ENCODE measurements at places on chromosomes 11 and 22.

DNA sequence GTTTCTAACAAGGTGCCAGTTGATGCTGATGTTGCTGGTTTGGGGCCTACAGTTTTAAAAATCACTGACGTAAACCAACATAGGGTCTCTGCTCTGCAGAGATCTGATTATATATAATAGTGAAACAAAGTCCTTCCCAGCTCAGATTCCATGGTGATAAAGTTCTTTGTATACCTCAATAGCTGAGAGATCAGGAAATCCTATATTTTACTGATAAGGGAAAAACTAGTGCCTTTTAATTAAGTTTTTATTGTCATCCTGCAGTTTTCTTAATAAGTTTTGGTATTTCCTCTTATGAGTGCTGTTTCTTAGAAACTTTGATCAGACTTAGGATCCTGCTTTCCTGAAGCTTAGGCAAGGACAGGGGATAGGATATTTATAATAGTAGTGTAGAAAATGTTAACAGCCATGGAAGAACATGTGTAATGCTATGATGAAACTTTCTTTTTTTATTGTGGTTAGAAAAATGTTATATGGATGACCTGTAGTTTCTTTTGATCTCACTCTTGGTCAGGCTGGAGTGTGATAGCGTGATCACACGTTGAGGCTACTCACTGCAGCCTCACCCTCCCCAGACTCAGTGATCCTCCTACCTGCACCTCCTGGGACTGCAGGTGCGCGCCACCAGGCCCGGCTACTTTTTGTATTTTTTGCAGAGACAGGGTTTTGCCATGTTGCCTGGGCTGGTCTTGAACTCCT lies 14.1 kb downstream of the CAPRIN1 start:
- no peak for DNase-seq

DNA sequence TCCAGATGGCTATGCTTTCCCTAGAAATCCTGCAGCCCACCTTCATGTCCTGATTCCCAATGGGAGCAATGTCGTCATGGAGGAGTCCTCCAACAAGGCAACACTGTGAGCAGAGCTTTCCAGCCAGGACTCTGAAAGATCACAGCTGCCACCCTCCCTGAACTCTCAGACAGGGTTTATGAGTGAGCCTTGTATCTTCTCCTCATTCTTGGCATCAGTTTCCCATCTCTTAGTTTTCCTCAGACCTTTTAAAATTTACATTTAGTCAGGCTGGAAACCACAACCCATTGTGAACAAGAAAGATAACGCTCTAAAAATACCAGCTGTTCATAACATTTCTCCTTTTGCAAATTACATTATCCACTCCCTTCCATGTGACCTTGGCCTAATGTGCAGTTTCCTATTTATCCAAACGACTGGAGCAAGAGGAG lies 15.6 kb upstream of the LYVE1 start:
- DNase-seq = no peak

DNA sequence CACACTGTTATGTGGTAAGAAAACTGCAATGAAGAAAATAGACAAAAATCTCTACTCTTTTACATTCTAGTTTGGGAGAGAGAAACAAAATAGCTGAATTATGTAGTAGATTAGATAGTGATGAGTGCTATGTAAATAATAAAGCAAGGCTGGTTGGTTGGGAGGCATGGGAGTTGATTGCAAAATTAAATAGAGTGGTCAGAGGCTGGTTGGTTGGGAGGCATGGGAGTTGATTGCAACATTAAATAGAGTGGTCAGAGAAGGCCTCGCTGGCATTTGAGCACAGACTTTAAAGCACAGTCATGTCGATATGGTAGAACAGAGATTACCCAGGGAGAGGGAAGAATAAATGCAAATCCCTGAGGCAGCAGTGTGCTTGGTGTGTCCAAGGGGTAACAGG lies 22.4 kb downstream of the SIK2 start:
- no peak for DNase-seq

DNA sequence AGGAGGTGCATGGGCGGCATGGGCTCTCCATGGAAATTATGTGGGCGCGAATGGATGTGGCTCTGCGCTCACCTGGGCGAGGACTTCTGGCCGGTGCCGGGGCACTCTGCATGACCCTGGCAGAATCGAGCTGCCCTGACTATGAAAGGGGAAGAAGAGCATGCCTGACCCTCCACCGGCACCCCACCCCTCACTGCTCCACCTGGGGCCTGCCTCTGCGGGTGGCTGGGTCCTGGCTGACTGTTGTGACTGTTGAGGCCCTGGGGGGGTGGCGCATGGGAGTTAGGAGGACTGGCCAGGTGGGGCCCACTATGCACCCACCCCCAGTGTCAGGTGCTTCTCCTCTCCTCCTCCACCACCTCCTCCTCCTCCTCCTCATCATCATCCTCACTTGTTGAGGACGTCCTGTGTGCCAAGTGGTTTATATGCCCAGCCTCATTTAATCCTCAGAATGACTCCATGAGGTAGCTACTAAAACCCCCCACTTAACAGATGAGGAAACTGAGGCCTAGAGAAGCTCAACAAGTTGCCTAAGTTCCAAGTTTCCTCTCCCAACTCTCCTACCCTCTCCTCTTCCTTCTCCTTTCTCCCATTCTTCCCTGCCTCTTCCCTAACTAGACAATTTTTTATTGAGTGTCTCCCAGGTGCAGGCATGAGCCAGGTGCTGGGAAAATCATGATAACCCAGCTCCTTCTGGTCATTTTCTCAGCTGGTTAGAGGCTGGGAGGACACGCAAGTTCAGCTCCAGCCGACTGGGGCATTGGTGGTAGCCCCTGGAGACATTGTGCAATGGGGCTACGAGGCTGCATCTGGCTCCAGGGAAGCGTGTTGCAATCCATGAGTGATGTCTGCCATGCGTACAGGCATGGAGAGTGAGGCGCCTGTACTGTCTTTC lies 2.3 kb downstream of the MYEOV start:
- no peak for DNase-seq

GRCh38 chr11:61980783-61981541 lies 13.5 kb upstream of the FTH1 start:
- no peak for DNase-seq

- DNase-seq = no peak
These were observed 673 bp upstream of the SCUBE2 start for GRCh38 chr11:9092072-9092471.

- DNase-seq = no peak
These were observed 32.8 kb upstream of the CTSD start for GRCh38 chr11:1796413-1797011.

DNA sequence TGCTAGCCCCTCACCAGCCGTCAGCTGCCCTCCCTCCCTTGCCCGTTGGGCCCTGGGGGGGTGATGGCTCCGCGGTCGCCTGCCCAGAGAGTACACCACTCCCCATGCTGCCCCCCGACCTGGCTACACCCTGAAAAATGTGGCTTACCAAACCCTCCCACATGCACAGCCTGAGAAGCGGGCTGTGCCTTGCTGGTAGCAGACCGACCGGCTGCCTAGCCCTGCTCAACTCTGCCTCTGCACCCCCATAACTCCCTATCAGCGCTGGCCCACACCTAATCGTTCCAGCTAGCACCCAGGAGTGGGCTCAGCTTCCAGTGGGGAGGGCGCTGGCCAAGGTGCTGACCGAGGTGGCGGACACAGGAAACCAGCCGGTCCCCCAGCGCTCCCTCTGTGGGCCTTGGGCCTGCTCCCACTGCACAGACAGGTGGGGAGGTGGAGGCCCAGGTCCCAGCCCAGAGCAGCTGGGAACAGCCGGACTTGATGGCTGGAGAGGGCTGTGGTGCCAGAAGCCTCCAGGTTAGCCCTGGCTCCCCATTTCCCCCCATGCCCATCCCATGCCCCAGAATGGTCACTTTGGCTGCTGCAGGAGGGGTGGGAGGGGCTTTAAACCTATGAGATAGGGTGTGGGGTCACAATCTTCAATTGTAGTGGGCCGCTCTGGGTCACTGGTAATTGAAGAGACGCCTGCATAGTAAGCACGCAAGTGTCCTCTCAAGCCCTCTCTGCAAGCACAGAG lies 32.1 kb upstream of the PRODH start:
- DNase-seq = no peak

GRCh38 chr11:21411104-21411503 lies 741.7 kb downstream of the NELL1 start:
- DNase-seq = no peak

- no peak for DNase-seq
These were observed 56.1 kb downstream of the HSD17B12 start for GRCh38 chr11:43736502-43737200.

DNA sequence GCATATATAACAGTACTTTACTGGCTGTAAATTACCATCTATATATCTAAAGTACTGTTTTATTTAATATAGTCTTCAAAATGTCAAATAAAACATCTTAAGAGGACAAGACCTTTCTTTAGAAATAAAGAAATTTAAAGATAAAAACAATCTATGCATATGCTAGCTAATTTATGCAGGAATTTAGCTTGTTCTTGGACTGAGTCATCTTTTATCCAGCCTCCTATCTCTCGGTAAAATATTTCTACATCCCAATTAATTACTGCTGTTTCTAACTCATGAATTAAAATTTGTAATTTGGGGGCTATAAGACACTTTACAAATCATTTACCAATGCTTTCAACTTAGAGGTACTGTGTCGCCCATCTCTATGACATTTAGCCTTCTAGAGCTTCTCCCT lies 72.8 kb upstream of the DDI1 start:
- DNase-seq = no peak

DNA sequence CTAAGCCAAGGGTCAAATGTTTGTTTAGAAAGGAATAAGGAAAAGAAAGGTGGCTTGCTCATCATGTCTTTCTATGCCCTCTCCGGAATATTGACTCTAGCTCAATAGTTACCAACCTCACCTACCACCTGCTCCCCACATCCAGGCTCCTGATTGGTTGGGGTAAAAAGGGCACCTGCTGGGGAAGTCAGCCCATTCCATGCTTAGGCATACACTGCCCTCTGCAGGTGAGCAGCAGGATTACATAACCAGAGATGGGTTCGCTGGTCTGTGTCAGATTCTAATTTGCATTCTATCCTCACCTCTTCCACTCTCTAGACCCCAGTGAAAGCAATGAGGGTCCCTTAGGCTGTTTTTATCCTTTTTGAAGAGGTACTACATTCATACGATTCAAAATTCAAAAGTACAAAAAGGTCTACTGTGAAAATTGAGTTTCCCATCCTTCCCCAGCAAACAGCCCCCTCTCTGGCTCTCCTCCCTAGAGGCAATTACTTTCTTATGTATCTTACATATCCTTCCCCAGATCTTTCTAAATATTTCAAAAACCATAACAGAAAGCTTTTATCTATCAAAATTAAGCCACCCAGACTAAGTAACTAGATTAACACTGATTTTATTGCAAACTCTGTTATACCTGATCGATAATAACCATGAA lies 98.0 kb upstream of the ASPHD2 start:
- DNase-seq = peak; percentile 17
